Naive thymus-derived CD8-positive, alpha-beta T cell (primary cell): ENCODE measurements at places on chromosomes 1 and 21. TPM values are rescaled to one million over a fixed set of nuclear protein-coding genes. Genes with fewer than 3 reads are reported as not detected.

The CD5L gene
- not detected for total RNA-seq

The SERTAD4 gene
- total RNA-seq, result not detected

The PDPN gene
- not detected for total RNA-seq

The PADI2 gene
- not detected for total RNA-seq

The CFAP57 gene
- not detected for total RNA-seq

The COL24A1 gene
- not detected for total RNA-seq

The WNT3A gene
- total RNA-seq, result not detected

The FAM72C gene
- total RNA-seq, result not detected

The HAO2 gene
- total RNA-seq, result not detected

The OR6N1 gene
- not detected for total RNA-seq

The ERICH3 gene
- total RNA-seq, result not detected

The ZNF683 gene
- 2.4 TPM for total RNA-seq

The FH gene
- 30.3 TPM for total RNA-seq

The PIGR gene
- total RNA-seq, result not detected

The PHLDA3 gene
- total RNA-seq, result 0.55 TPM

The WDR64 gene
- 0.49 TPM for total RNA-seq

The RGSL1 gene
- total RNA-seq, result not detected

The SPRR2A gene
- not detected for total RNA-seq

The PKNOX1 gene
- 18.6 TPM for total RNA-seq
